ENCODE measurements at places on chromosomes 2 and 18.

DNA sequence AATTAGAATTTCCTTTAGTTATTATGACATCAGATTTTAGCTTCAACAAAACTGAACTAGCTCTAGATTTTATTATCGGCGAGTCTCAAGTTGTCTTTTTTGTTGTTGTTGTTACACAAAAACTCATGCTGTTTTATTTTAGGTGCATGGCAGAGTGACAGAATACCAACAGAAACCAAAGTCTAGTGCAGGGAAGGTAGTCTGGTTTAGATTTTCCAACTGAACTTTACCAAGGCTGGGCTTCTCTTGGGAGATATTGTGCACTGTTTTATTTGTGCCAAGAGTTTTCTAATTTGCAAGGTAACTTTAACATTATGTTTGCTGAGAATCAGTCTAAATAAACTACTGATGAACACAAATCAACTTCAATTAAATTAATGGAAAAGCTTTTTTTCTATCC is 43.6 kb upstream of the RASGRP3 start:
- DNase-seq: no peak

- no peak for DNase-seq
These were observed 237.5 kb downstream of the LDLRAD4 start for GRCh38 chr18:13455960-13456481.

- no peak for DNase-seq
These were observed 27.1 kb downstream of the TTC32 start for GRCh38 chr2:19874726-19875125.

DNA sequence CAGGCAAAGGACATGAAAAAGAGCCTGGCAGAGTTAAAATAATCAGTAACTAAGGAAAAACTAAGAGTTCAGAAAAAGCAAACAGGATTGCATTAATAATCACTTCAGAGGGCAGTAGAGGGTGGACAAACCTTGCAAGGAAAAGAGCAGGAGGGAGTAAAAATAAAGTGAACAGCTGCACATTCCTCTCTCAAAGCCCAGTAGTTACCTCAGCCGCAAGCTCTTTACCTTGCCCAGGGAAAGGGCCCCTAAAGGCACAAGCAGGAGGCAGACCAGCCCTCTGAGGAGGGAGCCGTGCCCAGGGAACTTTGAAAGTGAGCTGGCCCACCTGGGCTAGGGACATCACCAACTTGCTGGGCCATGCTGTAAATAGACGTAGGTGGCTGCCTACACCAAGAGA is 196.9 kb downstream of the C1D start:
- DNase-seq: no peak
